CD8-positive, alpha-beta T cell (primary cell): ENCODE measurements at places on chromosomes 16 and 17.

DNA sequence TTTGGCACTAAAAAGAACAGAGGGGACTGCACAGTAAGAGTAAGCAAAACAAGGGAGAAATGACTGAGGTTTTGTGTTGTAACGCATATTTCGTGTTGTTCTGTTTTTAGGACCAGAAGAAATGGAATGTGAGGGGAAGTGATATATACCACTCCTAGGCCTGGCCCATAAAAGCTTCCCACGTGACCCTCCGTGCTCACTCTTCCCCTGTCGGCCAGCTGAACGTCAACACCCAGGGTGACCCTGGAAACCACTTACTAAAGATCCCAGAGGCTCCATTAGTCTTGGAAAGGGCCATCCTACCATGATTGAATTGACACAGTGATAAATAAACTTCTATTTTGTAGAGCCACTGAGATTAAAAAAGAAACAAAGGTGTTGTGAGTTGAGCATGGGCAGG lies 79.8 kb downstream of the HELZ start:
- no peak for DNase-seq

GRCh38 chr16:51056331-51056730 lies 94.7 kb downstream of the SALL1 start:
- no peak for DNase-seq

GRCh38 chr17:18381158-18381952 lies 3.8 kb downstream of the EVPLL start:
- DNase-seq = no peak

DNA sequence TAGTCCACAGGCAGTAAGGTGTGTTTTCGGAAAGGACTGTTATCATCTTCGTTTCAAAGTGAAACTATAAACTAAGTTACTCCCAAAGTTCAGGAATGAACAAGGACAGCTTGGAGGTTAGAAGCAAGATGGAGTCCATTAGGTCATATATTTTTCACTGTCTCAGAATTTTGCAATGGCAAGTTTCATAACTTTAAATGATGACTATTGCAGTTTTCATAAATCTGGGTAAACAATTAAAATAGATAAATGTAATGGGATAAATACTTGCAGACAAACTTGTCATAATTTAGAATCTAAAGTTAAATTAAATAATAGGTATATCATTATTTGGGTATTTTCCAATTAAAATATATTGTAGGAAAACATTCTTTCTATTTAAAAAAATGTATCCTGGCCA lies 14.7 kb upstream of the TRIM25 start:
- no peak for DNase-seq

DNA sequence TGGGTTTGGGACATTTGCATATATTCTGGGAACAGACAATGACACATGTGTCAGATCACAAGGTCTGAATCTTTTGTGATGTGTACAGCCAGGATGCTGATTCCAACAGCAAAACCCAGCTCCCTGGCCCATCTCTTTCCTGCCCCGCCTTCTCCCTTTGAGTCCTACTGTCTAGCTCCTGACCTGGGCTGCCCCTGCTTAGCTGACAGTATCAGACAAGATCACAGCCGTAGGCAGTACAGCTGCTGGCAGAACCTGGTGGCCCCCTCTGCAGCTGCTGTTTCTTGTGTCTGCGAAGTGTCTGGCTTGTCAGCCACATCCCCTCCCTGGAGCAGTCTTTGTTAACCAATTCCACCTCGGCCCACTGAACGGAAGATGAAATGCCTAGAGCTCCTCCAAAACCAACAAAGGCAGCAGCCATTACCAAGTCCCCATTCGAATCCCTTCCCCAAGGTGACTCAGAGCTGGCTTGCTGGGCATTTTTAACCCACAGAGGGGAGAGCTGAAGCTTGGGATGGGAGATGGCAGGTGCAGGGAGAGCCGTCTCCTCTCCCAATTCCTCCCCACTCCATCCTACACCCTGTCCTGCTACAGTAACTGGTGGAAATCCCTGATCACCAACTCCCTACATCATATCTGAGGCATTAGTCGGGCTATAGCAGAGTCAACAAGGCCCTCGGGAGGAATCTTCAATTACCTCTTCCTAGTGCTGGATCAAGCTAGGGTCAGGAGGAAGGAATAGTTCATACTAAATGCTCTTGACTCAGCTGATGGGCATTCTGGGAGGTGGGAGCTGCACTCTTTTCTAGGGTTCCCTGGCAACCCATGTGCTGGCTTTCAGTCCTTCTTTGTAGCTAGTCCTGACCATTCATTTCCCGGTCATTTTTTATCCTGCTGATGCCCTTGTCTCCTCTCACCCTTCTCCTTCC lies 5.8 kb downstream of the PIPOX start:
- no peak for DNase-seq

DNA sequence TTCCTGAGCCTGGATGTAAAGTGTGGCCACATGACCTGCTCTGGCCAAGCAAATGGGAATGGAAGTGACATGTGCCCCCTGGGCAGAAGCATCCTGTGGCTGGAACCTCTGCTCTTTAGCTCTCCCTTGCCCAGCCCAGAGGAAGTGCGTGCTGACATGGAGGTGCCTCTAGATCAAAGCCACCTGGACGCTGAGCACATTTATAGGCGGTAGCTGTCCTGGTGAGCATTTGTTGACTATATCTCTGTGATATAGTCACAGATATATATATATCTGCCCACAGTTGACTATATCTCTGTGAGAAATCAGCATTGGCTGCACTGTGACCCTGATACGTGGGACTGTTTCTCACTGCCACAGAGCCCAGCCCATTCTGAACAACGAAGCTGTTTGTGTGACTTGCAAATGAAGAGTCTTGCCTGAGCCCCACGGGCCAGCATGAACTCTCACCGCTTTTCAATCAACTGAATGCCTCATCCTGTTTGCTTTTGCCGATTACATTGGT lies 118.8 kb downstream of the C16orf95 start:
- DNase-seq = no peak

GRCh38 chr17:44235583-44235936 lies 16.1 kb upstream of the UBTF start:
- no peak for DNase-seq

- DNase-seq = peak; percentile 55
These were observed 138.7 kb upstream of the RPH3AL start for GRCh38 chr17:491086-492021.

- DNase-seq = peak; percentile 49
These were observed 685 bp downstream of the PAQR4 start for GRCh38 chr16:2969545-2970521.

- no peak for DNase-seq
These were observed 28.4 kb upstream of the EIF1 start for GRCh38 chr17:41660221-41660711.

- no peak for DNase-seq
These were observed 421.7 kb upstream of the C16orf82 start for GRCh38 chr16:26644912-26645543.

DNA sequence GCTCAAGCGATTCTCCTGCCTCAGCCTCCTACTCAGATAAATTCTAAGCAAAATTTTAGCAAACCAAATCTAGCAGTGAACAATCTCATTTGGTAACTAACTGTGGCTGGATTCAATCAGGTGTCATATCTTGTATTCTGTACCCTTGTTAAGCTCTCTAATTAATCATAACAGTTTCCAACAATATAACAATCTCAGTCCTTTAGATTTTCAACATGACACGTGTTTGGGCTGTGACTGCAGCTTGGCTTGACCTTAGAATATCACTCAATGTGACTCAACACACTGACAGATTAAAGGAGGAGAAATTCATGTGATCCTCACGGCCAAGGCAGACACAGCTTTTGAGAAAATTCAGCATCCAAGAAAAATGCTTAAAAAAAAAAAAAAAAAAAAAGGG lies 133.6 kb downstream of the BANP start:
- no peak for DNase-seq

GRCh38 chr16:18050777-18051176 lies 285.8 kb downstream of the NPIPA8 start:
- no peak for DNase-seq
